Right cardiac atrium (tissue), 5 donors: ENCODE measurements at places on chromosomes 1 and 21.

- DNase-seq = no peak
These were observed 10.0 kb upstream of the OVAAL start for GRCh38 chr1:180548686-180549317.

DNA sequence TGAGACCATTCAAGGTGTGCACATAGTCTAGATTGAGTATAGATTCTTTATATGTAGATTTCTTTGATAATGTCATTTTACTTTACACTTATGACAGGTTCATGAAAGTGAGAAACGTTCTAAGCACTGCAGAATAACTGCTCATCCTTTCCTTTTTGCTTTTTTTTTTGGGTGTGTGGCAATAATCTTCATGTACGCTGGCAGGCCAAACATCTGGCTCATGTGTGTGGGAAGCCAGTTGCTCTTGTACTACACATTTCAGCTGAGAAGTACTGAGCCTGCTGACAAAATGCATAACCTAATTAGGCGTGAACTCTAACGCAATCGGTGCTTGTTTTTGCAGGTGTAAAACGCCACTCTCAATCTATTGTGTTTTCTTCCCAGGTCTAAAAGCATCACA is 350.8 kb upstream of the KAZN start:
- no peak for DNase-seq

GRCh38 chr1:226017070-226017469 is 17.9 kb upstream of the SDE2 start:
- DNase-seq = no peak

DNA sequence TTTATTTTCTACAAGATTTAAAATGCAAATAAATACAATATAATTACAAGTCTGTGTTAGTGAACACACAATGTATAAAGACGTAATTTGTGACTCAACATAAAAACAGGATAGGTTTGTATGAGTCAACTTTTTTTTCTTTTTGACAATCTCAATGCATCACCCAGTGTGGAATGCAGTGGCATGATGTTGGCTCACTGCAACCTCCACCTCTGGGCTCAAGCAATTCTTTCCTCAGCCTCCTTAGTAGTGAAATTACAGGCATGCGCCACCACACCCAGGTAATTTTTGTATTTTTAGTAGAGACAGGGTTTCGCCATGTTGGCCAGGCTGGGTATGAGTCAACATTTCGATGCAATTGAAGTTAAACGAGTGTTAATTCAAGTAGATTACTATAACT is 5.9 kb upstream of the SPRR2E start:
- no peak for DNase-seq

GRCh38 chr1:230280054-230280795 is 145.9 kb downstream of the PGBD5 start:
- DNase-seq = no peak

DNA sequence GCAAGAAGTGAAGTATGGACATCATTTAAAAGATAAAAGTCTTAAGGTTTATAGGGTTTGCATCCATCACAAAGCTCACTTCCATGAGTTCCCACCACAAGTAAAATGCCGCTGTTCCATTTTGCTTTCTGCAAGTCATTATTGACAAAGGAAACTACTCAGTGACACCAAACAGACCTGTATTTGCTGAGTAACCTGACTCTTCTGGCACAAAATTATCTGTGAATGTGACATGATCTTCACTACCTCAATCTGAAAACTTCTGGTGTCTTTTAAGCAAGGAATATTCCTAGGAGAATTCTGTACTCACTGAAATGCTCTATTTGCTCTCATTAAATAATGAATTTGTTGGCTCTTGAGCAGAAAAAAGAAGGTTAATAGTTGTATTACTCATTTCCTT is 1077.4 kb upstream of the ADGRL4 start:
- DNase-seq = no peak

DNA sequence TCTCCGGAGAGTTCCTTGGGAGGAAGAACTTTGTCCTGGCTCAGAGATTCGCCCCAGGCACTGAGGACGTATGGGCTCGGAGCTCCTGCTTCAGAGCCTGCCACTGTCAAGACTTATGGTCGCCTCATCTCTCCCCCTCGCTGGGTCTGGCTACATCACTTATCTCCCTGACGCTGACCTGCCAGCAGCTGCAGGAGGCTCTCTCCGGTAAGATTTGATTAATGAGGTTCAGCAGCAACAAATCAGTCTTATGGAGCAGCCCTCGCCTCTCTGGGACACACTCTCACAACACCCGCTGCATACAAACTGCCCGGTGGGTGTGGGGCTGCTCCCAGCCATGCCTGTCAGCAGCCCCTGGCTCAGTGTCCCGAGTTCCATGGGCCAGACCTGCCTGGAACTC is 297.8 kb downstream of the RRAGC start:
- DNase-seq = no peak
